Stimulated activated naive CD4-positive, alpha-beta T cell (primary cell): ENCODE measurements at places on chromosomes 12 and 14.

DNA sequence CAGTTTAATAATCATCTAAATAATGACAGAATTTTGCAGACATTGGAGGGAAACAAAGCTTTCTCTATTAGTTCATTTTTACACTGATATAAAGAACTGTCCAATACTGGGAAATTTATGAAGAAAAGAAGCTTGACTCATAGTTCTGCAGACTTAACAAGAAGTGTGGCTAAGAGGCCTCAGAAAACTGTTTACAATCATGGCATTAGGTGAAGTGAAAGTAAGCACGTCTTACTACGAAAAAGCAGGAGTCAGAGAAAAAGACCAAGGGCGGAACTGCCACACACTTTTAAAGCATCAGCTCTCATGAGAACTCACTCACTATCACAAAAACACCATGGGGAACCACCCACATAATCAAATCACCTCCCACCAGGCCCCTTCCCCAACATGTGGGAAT, 804.4 kb downstream of the FLRT2 start:
- DNase-seq: no peak

- DNase-seq: no peak
Observed at GRCh38 chr14:60848066-60848465, 113.5 kb downstream of the MNAT1 start.

- DNase-seq: no peak
Observed at GRCh38 chr12:121534495-121535148, 46.2 kb downstream of the KDM2B start.

GRCh38 chr12:51692016-51692415, 101.0 kb downstream of the SCN8A start:
- no peak for DNase-seq

DNA sequence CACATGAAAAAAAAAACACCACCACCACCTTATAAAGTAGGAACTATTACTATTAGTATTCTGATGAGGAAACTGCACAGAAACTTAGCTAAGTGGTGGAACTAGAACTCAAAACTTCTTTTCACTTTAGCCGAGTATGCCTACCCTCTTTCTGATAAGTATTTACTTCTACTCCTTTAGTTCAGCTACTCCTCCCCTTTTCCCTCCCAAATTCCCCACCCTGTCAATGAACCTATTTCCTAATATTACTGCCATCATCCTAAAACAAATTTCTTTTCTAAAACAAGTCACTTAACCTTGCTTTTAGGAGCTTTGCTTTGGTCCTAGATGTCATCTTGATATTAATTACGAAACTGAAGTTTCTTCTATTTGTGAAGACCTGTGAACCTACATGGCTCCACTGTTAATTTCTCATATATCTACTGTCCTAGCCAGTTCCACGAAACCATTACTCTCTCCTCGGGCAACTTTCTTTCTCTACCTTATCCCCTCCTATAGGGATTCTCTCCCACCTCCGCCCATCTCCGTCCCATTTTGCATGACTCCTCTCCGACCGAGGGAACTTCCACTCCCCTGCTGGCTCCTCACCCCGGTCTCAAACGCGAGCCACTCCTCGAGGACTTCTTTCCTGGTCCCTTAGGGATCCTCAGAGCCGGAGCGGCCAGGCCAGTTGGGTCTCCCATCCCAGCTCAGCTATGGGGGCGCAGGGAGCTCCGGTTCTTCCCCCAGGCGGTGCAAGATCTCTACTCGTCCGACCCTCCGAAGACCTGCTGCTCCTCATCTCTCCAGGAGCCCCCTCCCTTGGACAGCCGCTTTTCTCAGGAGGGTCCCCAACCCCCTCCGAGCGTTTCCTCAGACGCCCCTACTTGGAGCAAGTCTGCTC, 1.1 kb downstream of the NUMB start:
- DNase-seq: no peak

- no peak for DNase-seq
Observed at GRCh38 chr12:102480406-102480805, at the start of gene IGF1. IGF1 (minus strand) TSS chr12:102480563; CDS start chr12:102480381, 182 bp downstream.

GRCh38 chr12:47085815-47086252, 6.1 kb upstream of the AMIGO2 start:
- DNase-seq: peak; percentile 3

GRCh38 chr12:100672075-100672592, 98.7 kb downstream of the GAS2L3 start:
- DNase-seq: no peak

DNA sequence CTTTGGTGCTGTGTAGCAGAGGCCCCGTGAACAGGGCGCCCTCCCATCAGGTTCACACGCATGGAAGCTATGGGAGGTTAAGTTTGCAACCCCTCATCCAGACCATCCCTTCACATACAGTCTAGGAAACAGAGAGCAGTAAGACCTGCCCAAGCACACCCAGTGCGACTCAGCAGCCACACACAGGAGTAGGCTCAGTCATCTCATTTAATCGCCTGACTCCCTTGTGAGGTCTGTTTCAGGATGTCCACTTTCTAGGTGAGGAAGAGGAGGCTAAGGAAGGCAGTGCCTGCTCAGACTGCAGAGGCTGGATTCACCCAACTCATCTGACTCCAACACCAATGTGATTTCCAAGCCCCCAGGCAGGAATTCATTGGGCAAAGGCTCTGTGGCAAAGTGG, 11.9 kb downstream of the BDKRB1 start:
- no peak for DNase-seq

DNA sequence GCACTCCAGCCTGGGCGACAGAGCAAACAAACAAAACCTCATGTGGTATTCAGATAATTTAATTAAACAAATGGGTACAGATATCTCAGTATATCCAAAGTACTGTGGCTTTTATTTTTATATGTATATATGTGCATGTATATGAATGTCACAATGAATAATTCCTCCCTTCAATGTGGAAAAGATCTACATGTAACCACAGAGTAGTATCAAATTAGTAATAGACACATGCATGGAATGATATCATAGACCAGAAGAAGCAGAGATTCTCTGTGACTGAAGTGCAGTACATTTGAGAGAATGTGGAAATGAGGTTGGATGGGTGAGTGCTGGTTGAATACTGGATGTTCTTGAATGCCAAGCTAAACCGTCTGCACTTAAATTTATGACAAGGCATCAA, 222.9 kb downstream of the CPNE8 start:
- no peak for DNase-seq

DNA sequence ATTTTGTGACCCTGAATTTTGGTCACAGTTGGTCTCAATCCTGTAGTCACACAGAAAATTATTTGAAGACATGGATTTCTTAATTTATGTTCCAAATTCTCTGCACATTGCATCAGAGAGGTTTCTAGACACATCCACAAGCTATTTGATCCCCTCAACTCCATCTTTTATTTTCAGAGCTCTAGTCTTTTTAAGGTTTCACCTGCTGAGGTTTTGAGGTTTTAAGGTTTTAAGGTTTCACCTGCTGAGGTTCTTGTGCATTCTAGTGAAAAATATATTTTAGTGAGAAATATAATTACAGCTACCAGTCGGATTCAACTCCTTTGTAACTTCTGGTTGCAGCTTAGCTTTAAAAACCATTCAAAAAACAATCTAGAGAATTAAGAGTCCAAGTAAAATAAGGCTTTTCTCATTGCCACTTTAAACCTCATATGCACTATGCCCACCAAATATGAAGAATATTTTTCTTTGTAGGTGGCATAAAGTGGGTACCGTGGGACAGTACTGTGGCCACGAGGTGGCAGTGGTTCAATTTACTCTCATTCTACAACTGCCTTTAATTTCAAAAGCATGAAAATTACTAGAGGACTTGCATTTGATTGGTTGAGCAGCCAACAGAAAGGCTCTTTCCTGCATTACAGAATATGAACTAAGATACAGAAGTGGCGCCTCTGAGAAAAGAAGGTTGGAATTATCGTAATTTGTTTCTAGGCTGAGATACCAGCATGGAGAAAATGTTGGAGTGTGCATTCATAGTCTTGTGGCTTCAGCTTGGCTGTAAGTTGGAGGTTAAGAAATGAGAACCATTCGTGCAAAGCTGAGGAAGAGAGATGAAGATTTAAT, 366.5 kb upstream of the OR4E1 start:
- DNase-seq: peak; percentile 64

DNA sequence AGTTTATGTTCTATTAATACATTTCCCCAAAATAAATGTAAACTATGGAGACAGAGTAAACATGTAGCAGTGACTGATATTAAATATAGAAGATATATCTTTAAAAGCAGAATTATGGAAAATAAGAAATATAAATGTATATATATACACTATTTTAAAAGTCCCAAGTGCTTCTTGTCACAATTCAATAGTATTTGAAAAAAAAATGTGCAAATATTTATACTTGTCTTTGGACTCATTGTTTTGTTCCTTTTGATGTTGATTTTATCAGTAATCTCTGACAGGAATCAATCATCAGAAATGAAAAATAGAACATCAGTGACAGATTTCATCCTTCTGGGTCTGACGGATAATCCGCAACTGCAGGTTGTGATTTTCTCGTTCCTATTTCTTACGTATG, at the start of gene OR6C76:
OR6C76 (plus strand) TSS at position 301 of the 400 bp plus-strand sequence; CDS start at position 301, 0 bp downstream.
- no peak for DNase-seq

- DNase-seq: no peak
Observed at GRCh38 chr14:24095271-24096068, 1.4 kb downstream of the PCK2 start.

GRCh38 chr14:68441542-68441941, 351.3 kb downstream of the ZFP36L1 start:
- DNase-seq: no peak

DNA sequence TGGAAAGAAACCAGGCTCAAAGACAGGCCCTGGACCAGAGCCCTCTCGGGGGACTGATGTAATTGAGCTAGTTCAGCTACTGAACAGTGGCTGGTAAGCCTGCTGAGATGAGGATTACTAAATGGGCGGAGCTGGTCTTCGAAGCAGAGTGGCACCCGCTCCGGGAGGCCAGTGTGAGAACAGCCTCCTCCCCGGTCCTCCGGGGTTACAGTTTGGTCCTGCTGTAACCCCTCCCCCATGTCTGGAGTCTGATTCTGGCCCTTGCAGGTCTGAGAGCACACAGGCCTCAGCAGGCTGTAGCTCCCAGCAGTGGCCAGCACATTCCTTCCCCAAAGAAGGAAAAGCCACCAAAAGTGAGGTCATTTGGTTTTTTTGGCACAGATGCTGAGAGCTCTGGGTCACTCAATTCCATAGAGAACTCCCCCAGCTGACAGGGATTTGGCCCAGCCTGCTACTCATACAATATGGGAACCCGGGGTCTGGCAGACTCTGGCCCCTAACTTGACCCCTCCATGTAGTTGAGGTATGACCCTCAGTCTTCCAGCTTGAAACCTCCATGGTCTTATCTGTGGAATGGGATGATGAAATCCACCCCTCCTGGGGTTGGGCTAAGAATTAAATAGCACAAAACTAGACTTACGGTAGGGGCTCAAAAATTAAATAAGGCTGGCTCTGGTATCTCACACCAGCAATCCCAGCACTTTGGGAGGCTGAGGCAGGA, 39.0 kb downstream of the ACTN1 start:
- DNase-seq: no peak

- DNase-seq: no peak
Observed at GRCh38 chr14:104398656-104399055, 180.9 kb upstream of the C14orf180 start.

- no peak for DNase-seq
Observed at GRCh38 chr12:54303640-54304039, 2.8 kb upstream of the NFE2 start.

- no peak for DNase-seq
Observed at GRCh38 chr12:5088586-5089264, 45.0 kb downstream of the KCNA5 start.

DNA sequence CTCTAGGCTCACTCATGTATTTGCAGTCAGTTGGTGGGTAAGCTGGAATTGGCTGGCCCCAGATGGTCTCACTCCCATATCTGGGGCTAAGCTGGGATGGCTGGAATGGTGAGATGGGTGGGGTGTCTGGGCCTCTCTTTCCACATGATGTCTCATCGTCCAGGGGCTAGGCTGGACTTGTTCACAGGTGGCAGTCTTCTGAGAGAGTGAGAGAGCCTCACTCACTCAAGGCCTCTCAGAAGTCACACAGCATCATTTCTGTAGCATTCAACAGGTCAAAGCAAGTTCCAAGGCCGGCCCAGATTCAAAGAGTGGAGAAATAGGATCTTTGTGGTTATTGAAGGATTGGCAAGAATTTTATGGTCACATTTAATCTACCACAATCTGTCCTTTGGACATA, 102.7 kb downstream of the UNC79 start:
- DNase-seq: no peak

GRCh38 chr14:93788543-93789227, 400 bp upstream of the PRIMA1 start:
- no peak for DNase-seq

DNA sequence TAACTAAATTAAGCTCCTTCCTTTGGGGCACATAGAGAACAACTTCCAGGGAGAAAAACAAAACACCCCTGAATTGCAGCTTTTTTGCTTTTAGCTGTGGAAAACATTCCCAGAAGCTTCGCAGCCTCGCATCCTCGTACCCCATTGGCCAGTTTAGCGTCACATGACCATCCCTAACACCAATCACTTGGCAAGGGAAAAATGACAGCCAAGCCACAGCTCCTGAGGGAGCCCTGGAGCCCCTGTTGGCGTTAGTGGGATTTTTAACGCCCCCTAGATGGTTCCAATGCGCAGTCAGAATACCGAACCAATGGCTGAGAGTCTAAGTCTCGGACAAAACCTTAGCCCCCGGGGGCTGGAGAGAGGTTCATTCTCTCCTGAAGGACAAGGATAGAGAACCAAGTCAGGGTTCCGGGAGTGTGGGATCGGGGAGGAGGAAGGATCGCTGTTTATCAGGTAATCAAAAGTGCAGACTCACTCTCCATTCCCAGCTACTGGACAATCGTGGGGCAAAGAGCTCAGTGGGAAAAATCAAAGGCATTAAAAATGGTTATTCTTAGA, 135.6 kb upstream of the HIF1A start:
- no peak for DNase-seq

GRCh38 chr12:25151476-25151875, 43.5 kb downstream of the DNAI7 start:
- no peak for DNase-seq

- no peak for DNase-seq
Observed at GRCh38 chr12:32301216-32301615, 98.1 kb upstream of the FGD4 start.
